ENCODE measurements at places on chromosomes 2 and 18.
A peak's percentile ranks its signal among the peaks of the same experiment; 100 is the strongest.

GRCh38 chr2:123670286-123670685, 354.8 kb upstream of the CNTNAP5 start:
- DNase-seq = no peak

- no peak for DNase-seq
Observed at GRCh38 chr18:46174342-46175041, 70.3 kb downstream of the HAUS1 start.

DNA sequence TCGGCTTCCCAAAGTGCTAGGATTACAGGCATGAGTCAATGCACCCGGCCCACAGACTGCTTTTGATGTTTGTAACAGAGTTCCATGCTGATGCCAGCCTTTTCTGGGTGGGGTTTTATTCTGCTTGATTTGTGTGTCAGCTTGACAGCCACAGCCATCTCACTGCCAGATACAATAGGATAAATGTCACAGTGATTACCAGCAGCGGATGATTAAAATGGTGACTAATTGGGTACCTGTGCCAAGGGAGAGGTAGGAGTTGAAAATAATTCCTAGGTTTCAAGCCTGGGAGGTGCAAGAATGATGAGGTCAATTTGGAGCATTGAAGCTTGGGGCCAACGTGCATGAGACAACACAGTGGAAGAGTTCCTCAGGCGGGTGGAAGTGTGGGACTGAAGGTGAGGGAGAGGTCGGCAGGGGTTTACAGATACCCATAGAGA, 39.4 kb downstream of the SH2D6 start:
- DNase-seq = no peak

DNA sequence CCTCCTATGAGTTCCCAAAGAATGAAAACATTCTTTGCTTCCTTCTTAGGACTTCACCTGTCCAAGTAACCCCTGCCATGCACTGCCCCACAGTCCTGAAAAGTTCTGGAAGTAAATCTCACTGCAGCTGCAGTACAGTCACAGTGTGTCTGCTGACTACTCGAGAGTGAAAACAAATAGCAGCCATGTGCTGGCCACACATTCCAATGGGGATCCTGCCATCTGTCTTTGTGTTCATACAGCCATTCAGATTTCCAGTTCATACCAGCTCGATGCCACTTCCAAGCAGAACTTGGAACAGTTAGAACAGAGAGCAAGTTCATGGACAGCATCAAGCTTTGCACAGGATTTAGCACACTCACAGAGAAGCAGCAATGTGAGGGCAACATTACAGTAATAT, 629.9 kb upstream of the ACVR2A start:
- peak; percentile 50 for DNase-seq

- no peak for DNase-seq
Observed at GRCh38 chr2:36819095-36819711, 122.7 kb downstream of the VIT start.

DNA sequence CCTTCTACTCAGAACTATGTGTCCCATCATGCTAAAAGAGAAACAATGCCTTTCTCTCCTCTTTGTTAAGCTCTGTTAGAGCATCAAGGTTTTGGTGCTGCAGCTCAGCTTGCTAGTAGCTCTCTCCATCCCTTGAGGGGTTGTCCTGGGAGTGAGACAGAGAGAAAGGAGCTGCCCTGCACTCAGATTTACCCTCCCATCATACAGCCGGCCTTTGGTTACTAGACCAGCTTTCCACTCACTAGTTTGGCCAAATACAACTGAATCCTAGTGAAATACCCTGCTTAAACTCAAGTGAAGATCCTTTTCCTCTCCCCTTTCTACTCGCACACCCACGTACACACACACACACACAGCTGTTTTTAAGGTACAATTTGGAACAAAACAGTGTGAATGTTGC, 2.3 kb upstream of the CHN1 start:
- DNase-seq = no peak

GRCh38 chr18:9775178-9775577, 67.1 kb downstream of the RAB31 start:
- DNase-seq = no peak

DNA sequence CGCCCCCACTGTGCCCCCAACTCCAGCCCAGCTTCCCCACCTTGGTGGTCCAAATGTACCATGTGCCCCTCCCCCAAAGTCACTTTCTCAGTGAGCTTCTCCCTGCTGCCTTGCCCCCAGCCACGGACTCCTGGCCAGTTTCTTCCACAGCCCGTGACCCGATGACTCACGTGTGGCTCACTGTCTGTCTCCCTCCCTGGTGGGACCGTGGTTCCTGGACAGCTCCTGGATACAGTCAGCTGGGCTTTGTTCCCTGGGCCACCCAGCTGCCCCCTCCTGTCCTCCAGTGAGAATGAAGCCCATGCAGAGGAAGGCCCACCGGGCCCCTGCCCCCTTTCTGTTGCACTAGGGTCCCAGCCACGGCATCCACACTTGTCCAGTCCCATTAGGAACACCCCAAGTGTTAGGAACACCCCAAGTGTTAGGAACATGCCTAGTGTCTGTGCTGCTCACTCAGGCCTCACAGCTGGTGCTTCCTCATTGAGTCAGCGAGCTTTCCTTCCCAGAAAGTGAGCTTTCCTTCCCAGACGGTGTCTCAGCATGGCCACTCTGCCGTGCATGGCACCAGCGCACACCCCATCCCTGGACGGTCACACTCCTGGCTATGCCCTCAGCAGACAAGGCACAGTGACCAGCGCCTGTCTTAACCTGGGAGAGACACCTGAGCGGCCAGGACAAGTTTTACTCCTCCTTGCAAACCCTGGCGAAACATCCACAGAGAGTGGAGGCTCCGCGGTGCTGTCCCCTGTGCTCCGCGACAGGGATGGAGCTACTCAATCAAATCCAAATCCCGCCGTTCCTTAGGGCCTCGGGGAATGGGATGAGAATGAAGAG, 44.8 kb upstream of the CTDP1 start:
- no peak for DNase-seq

DNA sequence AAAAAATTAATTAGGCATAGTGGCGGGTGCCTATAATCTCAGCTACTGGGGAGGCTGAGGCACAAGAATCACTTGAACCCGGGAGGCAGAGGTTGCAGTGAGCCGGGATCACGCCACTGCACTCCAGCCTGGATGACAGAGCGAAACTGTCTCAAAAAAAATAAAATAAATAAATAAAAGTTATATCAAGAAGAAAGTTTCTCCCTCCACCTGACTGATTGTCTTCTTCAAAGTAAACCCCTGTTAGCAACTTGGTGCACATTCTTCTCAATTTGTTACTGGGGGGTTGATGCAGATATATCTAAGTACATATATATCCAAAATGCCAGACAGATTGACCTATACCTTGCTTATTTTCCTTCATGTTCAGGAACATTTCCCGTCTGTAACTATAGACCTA, 5.2 kb upstream of the MYCN start:
- DNase-seq = no peak

DNA sequence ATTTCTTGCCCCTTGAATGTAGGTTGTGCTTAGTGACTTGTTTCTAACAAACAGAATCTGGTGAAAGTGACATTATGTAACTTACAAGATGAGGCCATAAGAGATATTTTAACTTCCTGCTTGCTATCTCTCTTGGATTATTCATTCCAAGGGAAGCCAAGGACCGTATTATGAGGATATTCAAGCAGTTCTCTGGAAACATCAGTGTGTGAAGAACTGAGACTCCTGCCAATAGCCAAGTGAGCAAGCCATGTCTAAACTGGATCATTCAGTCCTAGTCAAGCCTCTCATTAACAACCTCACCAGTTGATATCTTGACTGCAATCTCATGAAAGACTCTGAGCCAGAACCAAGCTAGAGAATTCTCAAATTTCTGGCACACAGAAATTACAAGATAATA, 765.1 kb upstream of the SLC8A1 start:
- no peak for DNase-seq

GRCh38 chr2:172596776-172597175, 40.9 kb downstream of the PDK1 start:
- no peak for DNase-seq

GRCh38 chr18:59202258-59202820, 17.6 kb upstream of the GRP start:
- no peak for DNase-seq

GRCh38 chr2:40225670-40226210, 226.2 kb downstream of the SLC8A1 start:
- DNase-seq = no peak

- DNase-seq = no peak
Observed at GRCh38 chr2:67374481-67374880, 22.7 kb upstream of the ETAA1 start.

GRCh38 chr2:38138996-38139395, 63.0 kb upstream of the CYP1B1 start:
- DNase-seq = no peak

DNA sequence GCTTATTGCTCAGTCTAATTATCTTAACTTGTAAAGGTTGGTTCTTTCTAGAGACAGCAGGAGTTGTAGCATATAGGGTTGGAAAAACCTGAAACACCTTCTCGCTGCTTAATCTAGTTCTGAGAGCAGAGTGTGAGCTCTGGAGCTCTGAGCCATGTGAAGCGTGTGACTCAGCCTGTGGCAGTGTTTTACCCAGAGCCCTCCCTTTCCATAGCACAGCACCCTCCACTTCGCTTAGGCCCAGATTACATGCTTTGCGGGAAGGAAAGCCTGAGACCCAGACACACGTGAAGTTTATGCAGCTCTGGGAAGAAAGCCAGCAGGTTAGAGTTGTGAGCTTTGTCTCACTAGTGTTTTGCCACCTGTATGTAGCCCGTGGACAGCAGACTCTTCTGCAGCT, 74.5 kb downstream of the INPP4A start:
- DNase-seq = no peak

DNA sequence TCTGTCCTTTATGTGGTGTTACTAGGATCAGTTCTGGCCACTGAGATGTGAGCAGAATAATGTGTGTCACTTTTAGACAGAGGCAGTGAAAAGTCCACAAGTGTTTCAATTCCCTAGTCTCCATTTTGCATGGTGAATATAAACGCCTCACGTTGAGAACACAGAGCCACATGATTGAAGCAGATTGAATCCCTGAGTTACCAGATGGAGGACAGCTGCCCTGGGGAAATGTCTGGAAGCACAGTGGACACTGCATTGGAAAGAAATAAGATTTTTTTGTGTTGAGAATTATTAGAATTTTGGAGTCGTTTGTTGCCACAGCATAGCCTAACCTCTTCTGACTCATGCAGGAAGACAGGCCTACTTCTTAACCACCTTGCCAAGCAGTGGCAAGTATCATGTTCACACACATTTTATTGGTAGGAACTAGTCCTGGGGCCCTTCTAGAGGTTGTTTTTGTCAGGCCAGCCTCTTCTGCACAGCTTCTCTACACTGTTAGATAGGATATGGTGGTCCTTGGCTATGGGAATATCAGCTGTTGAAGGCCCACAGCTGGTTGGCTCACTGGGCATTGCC, 188.6 kb downstream of the TMEM182 start:
- DNase-seq = no peak

- no peak for DNase-seq
Observed at GRCh38 chr2:223465793-223466192, 136.4 kb downstream of the SCG2 start.

- DNase-seq = no peak
Observed at GRCh38 chr2:160306985-160307384, 106.9 kb upstream of the ITGB6 start.

- no peak for DNase-seq
Observed at GRCh38 chr2:196500686-196501431, 138.7 kb upstream of the CCDC150 start.

GRCh38 chr2:85737481-85737880, 16.3 kb upstream of the ATOH8 start:
- DNase-seq = no peak

DNA sequence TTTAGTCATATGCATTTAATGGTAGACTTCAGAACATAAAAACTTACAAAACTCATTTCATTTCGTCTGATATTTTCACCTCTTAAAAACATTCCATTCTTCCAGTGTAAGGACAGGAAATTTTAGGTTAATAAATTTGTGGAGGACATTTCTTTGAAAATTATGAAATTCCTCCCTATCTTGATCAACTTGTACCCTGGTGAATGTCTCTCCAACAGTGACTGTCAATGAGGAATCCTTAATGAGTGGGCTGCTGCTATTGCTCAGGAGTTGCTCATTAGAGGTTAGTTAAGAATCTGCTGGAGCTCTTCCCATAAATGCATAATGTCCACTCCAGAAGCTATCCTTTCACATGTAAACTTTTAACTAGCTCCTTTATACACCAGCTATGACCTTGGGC, 69.1 kb downstream of the LRP1B start:
- DNase-seq = no peak

DNA sequence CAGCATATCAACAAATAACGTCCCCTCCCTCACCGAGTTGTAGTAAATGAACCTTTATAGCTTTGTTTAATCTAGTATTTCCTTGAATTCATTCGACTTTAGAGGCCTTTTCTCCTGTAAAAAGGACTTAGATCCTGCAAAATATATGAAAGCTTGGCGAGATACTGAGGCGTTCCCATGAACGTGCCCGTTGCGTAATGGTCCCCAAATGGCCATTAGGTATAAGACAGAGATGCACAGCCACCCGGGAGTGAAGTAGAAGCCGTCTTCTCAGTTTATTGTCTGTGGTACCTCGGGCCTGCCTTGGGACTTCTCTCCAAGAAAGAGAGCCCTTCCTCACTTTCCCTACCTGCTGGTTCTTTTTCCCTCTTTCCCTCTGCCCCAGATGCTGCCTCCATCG, 310.6 kb downstream of the CELF4 start:
- no peak for DNase-seq

DNA sequence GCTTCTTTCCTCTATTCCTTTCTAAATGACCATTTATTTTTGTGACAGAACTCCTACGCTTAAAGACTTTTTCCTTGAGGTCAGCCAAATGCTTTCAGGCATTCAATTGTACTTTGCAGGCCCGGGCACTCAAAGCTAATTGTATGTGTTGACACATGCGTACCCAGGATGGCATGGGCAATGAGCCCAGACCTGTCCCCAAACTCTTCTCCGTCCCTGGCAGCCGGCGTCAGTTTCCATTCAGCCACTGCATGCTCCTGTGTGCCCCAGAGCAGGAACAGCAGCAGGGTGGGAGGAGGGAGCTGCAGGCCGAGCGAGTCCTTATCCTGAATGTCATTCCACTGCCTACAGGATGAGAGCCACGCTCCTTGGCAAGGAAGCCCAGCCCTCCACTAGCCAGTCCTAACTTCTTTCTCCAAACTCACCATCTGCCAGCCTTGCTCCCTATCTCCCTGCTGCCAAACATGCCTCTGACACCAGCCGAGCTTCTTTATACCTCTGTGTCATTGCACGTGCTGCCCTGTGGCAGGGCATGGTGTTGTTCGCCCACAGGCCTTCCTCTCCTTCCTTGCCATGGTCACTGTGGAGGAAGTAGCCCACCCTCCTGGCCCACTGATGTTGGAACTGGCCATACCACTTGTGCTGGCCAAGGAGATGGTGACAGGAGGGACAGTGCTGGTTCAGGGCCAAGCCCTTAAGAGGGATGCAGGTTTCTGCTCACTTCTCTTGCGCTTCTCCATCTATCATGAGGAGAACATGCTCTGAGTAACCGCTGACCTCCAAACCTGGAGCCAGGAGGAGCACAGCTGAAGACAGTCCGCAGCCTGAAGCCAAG, 116.9 kb upstream of the FHL2 start:
- peak; percentile 59 for DNase-seq

GRCh38 chr18:11657554-11657953, 31.5 kb upstream of the GNAL start:
- DNase-seq = no peak

GRCh38 chr2:159549234-159549633, 67.1 kb downstream of the BAZ2B start:
- no peak for DNase-seq
